ENCODE measurements at places on chromosomes 12 and 14.

- no peak overlapping the region for H3K4me3 ChIP-seq
- no peaks in the 10 kb centered on the region for H3K27me3 ChIP-seq
- DNase-seq, result no peak
- no peaks in the 10 kb centered on the region for H3K4me1 ChIP-seq
- no peak overlapping the region for H3K27ac ChIP-seq
- H3K36me3 ChIP-seq, result no peaks in the 10 kb centered on the region
These were observed 206.0 kb upstream of the PLEKHG7 start for GRCh38 chr12:92496790-92497189.

GRCh38 chr12:45339035-45339434 lies 123.1 kb downstream of the ANO6 start:
- H3K4me1 ChIP-seq, result peaks cover 38% of the 10 kb centered on the region
- H3K36me3 ChIP-seq, result no peaks in the 10 kb centered on the region
- peak overlapping the region; percentile 79 for H3K27ac ChIP-seq
- no peak for DNase-seq
- no peaks in the 10 kb centered on the region for H3K27me3 ChIP-seq

DNA sequence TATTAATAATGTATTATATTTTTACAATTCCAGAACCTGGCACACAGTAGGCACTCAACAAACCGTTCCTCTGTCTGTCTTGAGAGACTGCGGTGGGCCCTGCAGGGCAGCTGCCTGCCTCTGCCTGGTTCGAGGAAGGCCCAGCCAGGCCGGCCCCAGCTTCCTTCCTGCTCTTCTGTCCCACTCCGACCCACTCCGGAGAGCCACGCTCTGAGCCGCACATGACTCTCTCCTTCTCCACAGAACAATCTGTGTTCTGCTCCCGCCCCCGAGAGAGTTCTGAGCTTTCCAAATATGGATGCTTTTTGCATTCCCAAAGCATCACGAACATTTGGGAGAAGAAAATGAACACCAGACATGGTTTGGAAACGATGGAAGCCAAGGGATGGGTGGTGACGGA lies 57.3 kb downstream of the TTC7B start:
- peak overlapping the region; percentile 94 for H3K27ac ChIP-seq
- H3K27me3 ChIP-seq, result no peaks in the 10 kb centered on the region
- no peaks in the 10 kb centered on the region for H3K36me3 ChIP-seq
- DNase-seq, result peak; percentile 83
- H3K4me1 ChIP-seq, result peaks cover 24% of the 10 kb centered on the region
- H3K4me3 ChIP-seq, result peak overlapping the region; percentile 65

- H3K27ac ChIP-seq, result no peak overlapping the region
- no peak for DNase-seq
- H3K4me3 ChIP-seq, result no peak overlapping the region
These were observed 11.1 kb upstream of the SLC6A12 start for GRCh38 chr12:225012-225411.

- no peaks in the 10 kb centered on the region for H3K36me3 ChIP-seq
- H3K27me3 ChIP-seq, result no peaks in the 10 kb centered on the region
- DNase-seq, result no peak
- no peaks in the 10 kb centered on the region for H3K4me1 ChIP-seq
These were observed 51.9 kb downstream of the TESPA1 start for GRCh38 chr12:54932691-54933090.
